ENCODE measurements at places on chromosomes 6 and 20.

DNA sequence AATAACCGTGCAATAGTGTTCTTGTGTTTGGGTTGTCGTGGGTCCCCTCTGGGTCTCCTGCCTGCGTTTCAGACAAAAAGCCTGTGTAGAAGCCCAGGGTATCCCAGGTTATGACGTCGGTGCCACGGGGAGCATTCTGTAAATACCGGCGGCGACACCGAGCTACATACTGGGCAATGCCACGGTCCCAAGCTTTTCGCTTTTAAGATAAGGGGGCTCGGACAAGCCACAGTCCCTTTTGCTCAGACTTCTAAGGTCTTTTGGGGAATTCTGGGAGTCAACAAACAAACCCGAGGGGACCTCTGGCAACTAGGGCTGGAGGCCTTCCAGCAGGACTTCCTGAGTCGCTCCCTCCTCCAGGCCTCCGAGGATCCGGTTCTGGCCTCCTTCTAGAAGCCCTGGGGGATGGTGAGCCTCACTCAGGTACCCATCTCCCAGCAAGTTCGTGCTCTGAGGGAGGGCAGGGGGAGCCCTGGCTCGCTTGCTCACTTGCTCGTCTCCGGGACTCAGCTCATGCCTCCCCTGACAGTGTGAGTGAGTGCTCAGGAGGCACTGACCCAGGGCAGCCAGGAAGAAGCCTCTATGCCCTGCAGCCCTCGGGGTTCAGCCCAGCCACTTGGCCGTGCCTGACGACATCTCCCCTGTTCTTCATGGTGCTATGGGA, 62.4 kb upstream of the MRPS10 start:
- no peak for DNase-seq

GRCh38 chr6:167323111-167323510, 1.8 kb upstream of the TTLL2 start:
- DNase-seq, result no peak

DNA sequence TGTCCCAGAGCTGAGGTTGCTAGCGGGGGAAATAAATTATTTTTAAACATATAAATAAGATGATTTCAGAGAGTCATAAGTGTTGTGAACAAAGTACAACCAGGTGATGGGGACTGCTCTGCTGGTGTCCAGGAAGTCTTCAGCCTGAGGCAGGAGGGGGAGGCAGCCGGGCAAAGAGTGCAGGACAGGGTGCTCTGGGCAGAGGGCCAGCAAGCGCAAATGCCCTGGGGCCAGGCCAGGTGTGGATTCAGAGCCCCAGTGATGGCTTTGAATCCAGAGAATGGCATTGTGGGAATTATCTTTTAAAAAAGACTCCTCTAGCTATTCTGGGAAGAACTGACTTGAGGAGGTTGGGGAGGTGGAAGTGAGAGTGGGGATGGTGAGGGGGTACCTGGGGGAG, 1.6 kb downstream of the CLPSL1 start:
- no peak for DNase-seq

GRCh38 chr6:143135797-143136561, 75.3 kb downstream of the AIG1 start:
- DNase-seq, result no peak

DNA sequence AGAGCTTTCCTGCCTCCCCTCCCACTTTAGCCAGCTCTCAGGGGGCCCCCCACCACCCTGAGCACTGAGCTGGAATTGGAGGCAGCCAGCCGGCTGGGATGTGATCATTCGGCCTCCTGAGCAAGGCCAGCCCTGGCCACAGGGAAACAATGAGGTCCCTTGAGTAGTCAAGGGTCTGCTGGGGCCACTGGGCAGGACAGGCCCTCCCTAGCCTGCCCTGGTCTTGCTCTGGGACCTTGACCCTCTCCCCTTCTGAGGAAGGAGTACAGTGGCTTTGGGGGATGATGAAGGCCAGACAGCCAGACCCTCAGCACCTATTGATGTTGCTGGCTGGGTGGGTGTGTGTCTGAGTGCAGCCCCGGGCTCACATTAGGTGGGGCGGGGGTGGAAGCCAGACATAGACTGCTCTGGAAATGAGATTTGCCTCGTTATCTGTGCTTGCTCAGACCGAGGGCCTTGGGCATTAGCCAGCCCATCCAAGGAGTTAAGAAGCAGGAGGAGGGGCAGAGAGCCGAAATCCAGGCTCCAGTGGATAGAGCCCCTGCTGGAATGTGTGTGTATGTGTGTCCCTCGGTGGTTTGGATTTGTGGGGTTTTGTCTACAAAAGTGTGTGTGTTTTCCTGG, 21.3 kb downstream of the CD40 start:
- DNase-seq, result no peak

Data from hematopoietic multipotent progenitor cell treated with erythropoietin and hydrocortisone succinate and interleukin-3 and kit ligand, for 8 days (in vitro differentiated cells).